ENCODE measurements at places on chromosomes 2 and 18.

DNA sequence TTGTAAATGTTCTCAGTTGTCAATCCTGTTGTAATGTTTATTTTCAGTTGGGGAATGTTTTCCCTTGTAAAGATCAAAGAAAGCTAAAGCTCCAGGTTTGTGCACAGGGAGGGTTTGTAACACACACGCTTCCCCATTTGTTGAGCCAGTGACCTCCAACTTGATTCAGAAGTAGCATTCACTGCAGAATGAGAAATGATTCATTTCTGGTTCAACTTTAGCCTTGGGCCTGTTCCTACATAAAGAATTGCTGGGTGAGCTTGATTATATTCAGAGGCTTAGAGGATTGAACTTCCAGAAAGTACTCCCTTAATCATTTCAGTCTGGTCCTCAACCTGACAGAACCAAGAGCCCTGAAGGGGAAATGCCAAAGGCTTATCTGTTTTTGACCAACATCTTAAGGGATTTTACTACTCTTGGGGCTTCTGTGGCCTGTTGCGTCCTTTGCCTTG is 70.6 kb upstream of the CAVIN2 start:
- DNase-seq, result no peak

GRCh38 chr2:172216477-172216876 is 113.8 kb upstream of the DLX2 start:
- no peak for DNase-seq

DNA sequence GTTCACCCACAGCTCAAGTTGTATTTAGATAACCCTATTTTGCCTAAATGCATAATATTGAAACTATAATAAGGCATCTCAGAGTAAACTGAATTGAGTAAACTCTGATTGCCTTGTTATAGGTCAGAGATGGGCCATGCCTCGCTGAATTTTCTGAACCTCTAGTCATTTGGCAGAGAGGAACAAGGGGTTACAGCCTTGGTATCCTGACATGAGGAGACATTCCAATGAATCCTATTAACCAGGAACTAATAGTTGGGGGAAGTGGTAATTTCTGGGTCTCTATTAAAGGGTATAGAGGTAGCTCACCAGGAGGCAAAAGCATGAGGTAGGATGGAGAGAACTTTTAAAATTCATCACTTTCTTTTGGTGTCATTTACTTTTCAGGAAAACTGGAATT is 227.4 kb upstream of the CHST9 start:
- DNase-seq, result no peak

DNA sequence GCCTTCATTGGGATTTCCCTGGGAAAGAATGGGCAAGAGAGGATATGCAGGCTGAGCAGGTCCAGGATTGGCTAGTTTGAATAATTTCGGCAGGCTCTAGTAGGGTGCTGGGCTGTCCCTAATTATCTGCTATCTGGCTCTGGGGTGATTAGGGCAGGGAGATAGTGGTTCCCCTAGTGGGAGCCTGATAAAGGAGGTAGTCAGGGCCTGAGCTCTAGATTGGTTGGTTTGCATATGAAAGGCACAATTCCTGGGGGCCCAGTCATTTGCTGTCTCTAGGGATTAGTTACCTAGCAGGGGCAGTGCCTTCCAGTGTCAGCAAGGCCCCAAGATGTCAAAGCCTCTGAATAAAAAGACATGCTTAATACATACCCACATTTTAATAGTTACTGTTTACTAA is 690.1 kb upstream of the KLHL29 start:
- DNase-seq, result no peak

DNA sequence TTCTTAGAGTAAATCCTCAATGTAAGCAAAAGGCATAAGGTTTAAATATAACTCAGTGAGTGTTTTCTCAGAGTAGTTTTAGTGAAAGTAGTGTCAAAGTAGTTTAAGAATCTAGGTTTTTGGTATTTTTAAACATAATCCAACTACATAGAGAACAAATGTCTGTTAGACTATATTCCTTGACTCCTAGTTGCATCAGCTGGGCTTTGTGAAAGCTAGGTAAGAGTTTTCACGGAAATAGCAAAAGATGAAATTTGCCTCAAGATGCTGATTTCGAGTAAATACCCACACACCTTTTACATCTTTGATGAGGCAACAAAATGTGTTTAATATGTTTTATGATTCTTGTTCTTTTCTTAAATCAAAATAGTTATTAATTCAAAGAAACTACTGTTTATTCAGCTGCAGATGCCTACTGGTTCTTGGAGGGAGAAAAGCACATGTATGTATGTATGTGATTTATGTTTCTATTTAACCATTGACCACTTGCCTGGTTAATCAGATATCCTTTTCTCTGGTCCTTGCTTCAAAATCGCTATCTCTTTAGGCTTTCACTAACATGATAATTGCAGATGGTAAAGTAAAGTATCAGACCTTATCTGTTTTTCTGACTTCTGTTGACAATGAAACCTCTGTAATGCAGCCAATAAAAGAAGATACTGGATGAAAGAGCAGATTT is 117.4 kb upstream of the NOSTRIN start:
- DNase-seq, result no peak

- DNase-seq, result no peak
Observed at GRCh38 chr2:205759257-205759656, 77.0 kb downstream of the NRP2 start.

DNA sequence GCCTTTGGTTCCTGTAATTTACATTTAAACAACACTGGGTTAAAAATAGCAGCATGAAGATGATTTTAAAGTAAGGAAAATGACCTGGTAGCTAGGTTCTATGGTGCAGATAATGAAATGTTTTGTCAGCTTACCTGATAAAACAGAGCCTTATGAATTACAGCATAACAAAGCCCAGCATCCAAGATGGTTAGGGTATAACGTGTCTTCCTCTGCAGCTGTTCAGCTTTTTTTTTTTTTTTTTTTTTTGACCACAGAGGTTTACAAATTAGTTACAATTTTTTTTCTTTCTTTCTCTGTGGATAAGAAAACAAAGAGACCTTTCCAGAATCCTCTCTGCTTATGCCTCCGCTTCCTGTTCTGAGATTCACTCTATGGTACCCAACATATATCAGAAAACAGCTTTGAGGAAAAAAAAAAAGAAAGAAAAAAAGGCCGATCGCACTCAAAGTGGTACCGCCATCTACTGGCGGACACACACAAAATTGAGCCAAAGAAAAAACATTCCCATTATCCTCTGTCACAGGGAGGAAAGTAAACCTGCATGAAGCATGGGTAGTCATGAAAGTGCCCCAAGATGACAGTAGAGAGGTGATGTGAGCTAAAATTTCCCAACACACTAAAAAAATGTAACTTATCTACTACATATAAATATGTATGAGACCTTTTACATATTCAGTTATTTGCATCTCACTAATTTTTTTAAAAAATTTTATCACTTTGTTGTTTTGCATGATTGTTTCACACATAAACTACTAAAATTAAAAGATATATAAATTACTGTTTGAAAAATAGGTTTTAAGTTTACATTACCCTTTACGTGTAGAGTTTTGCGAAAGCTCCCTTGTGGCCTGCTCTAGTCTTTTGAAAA is at the start of gene SCN3A:
SCN3A (minus strand) TSS at position 362 of the 871 bp plus-strand sequence. CDS start 27,656 bp downstream, outside the sequence.
- DNase-seq, result no peak

DNA sequence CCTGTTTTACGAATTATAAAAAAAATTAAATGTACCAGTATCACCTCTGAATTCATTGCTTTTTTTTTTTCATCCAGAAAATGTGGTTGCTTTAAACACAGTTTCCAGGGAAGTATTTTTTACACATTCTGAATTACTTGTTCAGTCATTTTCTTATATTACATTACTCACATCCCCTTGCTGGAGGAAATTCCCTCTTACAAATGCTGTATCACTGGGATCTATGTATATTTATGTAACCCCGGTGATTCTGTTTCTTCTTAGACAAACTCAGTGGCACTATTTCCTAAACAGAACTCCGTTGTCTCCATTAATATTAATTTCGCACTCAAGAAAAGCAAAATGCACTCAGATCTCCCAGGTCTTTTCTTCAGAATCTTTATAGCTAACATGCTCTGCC is 1078.5 kb upstream of the ZEB2 start:
- no peak for DNase-seq

DNA sequence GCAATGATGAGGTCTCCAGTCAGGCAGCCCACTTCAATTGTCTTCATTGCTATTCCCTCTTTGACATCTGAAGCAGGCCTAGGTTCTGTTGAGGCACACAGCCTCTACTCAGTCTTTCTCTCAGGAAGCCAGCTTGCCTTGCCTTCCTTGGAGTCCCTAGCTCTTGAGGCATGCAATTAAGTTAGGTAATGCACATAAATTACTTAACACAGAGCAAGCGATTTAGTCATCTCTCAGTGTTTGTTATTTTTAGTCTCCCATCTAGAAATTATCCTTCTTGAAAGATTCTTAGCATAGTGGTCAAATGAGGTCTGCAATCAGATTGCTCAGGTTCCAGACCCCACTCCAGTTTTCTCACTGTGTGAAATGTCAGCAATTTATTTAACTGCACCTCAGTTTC is 32.0 kb downstream of the SULT1C4 start:
- no peak for DNase-seq

DNA sequence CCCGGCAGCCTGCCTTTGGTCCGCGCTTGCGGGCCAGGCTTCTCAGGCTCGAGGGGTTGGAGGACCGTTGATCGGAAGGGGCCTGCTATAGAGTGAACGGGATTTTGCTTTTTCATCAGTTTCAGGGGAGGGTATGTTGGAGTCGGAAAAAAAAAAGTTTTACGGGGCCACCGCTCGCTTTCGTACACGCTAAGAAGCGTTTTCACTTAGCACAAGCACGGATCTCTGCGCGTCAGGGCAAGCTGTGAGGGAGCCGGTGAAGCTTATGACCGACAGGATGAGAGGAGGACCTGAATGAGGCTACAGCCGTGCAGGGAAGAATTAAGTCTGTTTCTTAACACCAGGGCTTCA is 443 bp downstream of the CPSF3 start:
- no peak for DNase-seq

GRCh38 chr18:55240978-55241377 is 281.7 kb upstream of the CCDC68 start:
- no peak for DNase-seq

DNA sequence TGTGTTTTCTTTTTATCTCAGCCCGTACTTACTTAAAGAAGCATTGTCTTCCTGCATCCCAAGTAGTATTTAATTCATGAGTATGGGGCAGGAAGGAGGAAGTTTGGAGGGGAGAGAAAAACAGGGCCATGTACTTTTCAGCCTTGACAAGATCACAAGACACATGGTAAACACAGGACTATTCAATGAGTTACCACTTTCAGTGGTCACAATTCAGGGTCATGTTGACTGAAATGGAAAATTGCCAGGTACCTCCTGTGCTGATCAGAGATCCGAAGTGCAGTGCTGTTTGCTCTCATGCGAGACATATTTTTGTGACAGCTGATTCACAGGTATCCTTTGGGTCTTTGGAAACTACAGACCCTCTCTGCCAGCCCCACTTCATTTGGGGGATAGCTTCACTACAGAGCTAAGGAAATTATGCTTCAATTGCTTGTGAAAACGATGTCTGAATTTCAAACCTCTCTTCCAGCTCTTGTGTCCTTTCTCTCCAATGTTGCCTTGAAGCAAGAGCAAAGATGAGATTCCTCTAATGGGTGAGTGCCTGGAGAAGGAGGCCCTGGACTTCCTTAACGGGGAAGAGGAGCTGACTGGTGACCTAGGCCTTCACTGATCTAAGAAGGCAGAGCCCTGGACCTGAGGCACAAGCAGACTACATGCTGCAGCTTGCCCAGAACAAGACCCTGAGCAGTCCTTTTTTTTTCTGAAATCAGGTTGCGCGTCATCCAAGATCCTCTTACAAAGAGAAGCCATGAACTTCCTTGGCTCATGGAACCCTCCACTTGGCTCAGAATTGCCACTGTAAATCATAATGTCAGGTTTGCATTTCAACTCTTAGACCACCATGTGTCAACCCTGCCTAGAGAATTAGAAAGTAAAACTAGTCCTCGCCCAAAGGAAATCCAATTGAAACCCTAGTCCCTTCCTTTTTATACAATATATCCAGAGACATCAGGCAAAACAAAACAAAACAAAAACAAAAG is 44.1 kb downstream of the EVA1A start:
- no peak for DNase-seq

- no peak for DNase-seq
Observed at GRCh38 chr2:86352137-86352726, 14.8 kb upstream of the REEP1 start.

DNA sequence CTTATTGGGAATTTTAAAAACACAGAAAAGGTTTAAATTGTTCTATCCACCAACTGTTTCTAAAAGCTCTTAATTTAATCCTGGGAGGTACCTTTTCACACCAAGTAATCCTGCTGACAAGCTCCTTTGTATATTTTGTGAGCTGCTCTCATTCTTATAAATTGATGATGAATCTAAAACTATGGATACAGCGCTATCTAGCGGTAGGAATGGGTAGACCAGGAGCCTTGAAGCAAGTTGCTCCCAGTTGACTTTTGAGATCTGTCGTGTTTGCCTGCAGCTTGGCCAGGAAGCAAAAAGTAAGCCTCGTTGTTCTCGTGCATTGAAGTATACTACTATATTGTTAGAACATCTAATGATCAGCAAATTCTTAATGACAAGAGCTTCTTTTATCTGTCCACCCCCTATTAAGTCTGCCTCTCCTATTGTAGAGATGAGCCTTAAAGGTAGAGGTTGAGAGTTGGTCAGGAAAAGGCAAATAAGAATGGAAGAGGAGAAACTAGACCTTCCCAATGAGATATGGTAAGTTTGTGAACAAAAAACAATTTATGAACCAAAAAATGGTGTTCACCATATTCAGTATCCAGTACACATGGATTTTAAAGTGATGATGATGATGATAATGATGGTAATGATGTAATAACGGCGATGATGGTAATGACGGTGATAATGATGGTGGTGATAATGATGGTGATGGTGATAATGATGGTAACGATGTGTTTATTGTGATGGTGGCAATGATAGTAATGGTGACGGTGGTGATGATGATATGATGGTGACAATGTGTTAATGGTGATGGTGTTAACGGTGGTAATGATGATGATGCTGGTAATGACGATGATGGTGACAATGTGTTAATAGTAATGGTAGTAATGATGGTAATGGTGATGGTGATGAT is 212.1 kb upstream of the NCKAP5 start:
- DNase-seq, result no peak

- DNase-seq, result no peak
Observed at GRCh38 chr2:69742322-69742952, 503 bp downstream of the ANXA4 start.

- DNase-seq, result no peak
Observed at GRCh38 chr2:236803621-236804020, 234.0 kb downstream of the ACKR3 start.

DNA sequence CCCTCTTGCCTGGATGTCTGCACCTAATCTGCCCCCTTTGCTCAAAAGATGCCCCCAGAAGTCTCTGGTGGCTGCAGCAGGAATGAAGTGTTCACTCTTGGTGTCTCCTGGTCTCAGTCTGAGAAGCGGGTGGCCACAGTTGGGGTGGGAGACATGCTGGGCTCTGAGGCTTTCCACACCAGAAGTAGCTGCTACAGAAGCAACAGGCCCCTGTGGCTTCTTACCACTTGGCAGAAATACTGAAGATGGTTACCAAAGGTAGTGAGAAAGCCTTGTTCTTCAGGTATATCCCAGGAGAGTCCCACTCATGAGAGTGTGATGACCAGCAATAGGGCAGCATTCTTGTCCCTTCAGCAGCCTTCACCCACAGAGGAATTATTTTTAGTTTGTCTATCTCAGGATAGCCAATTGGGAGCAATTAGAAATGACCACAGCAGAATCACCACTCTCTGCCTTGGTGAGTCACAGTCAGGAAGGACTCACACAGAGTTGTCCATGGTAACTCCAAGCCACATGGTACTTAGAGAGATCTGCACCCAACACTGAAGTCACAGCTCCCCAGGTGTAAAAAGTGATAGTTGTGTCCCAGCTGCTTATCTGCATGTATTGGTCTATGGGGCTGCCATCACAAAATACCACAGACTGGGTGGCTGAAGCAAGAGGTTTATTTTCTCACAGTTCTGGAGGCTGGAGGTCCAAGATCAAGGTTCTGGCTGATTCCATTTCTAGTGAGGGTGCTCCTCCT is 169.8 kb upstream of the ID2 start:
- DNase-seq, result no peak

Measured in activated T-helper 1 cell treated with anti-CD3 and anti-CD28 coated beads, Interleukin-2, amount 50 U/mL, for 16 hours (primary cell).